Activated CD8-positive, alpha-beta T cell treated with anti-CD3 and anti-CD28 coated beads for 36 hours (primary cell): ENCODE measurements at places on chromosomes 1 and 21.

DNA sequence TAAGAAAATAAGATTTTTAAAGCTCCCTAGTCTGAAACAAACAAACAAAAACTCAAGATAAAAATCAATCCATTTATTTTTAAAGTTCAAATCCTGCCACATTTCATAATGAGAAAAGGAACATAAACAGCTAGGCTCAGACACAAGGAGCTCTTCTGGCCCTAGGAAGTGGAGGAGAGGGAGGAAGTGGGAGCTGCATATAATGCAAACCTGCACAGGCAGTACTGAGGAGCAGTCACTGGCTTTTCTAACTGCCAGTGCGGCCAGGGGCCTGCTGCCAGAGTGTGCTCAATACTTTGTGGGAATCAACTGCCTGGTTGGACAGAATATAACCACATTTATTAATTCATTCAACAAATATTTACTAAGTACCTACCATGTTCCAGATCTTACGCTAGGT is 139.8 kb upstream of the SPATA6 start:
- no peaks in the 10 kb centered on the region for H3K36me3 ChIP-seq
- no peaks in the 10 kb centered on the region for H3K4me1 ChIP-seq
- DNase-seq = no peak
- no peak overlapping the region for H3K27ac ChIP-seq
- H3K4me3 ChIP-seq = no peak overlapping the region
- H3K27me3 ChIP-seq = peaks cover 5% of the 10 kb centered on the region

GRCh38 chr1:77489910-77490309 is 192.5 kb downstream of the ZZZ3 start:
- H3K4me3 ChIP-seq = no peak overlapping the region
- no peaks in the 10 kb centered on the region for H3K36me3 ChIP-seq
- no peaks in the 10 kb centered on the region for H3K27me3 ChIP-seq
- no peaks in the 10 kb centered on the region for H3K4me1 ChIP-seq

GRCh38 chr1:20511518-20512428 is 3.8 kb upstream of the MUL1 start:
- H3K4me3 ChIP-seq = no peak overlapping the region
- H3K36me3 ChIP-seq = peaks cover 3% of the 10 kb centered on the region
- no peak overlapping the region for H3K27ac ChIP-seq
- DNase-seq = no peak

DNA sequence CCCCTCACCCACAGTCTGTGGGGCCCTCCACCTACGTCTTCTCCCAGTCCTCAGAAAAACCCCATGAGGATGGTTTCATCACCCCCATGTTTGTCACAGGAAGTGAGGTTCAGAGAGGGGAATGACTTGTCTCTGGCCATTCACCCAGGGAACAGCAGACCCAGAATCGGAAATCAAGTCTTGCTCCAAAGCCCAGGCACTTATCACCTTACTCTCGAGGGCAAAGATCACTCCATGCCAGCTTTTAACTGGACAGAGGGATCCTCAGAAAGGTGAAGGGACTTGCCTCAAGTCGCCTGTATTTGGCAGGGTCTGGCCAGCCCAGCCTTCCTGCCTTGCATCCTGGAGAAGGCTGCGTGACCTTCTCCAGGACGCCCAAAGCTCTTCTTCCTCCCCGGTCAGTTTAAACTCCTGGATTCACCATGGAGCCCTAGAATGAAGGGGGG is 57.9 kb upstream of the SSBP3 start:
- H3K27me3 ChIP-seq = no peaks in the 10 kb centered on the region
- H3K27ac ChIP-seq = peak overlapping the region; percentile 79
- no peaks in the 10 kb centered on the region for H3K36me3 ChIP-seq
- DNase-seq = peak; percentile 61
- peaks cover 45% of the 10 kb centered on the region for H3K4me1 ChIP-seq
- peak overlapping the region; percentile 13 for H3K4me3 ChIP-seq

DNA sequence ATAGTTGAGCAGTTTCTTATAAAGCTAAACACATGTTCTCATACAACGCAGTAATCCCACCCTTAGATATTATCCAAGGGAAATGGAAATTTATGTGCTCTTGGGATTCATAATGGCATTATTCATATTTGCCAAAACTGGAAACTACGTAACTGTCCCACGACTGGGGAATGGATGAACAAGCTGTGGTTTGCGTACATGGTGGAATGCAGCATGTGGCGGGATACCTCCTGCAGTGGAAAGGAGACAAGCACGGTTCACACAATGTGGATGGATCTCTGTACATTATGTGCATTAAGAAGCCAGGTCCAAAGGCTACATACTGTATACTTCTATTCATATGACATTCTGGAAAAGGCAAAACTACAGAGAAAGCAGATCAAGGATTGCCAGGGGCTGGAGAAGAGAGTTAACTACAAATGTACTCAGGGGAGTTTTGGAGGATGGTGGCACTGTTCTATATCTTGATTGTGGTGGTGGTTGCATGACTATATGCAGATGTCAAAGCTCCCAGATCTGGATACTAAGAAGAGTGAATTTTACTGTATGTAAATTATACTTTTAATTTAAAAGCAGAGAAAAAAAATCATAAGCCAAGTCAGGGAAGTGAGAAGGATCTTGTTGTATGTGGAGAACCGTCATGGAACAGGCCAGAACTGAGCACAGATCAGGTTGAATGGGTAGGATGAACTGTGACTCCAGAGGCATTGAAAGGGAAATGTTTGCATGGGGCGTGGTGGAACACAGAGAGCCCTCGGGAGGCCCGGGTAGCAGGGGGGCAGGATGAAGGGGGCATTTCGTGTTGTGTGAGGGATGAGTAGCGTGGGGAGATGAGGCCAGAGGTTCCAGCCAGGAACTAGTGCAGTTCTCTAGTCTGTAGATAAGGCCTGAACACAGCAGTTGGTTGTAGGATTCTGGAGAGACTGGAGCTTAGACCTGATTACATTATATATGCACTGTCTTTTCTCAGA is 90.7 kb downstream of the GALNT2 start:
- H3K27me3 ChIP-seq = no peaks in the 10 kb centered on the region
- H3K36me3 ChIP-seq = peaks cover 2% of the 10 kb centered on the region
- H3K4me3 ChIP-seq = no peak overlapping the region
- peaks cover 42% of the 10 kb centered on the region for H3K4me1 ChIP-seq
- H3K27ac ChIP-seq = no peak overlapping the region
- no peak for DNase-seq

DNA sequence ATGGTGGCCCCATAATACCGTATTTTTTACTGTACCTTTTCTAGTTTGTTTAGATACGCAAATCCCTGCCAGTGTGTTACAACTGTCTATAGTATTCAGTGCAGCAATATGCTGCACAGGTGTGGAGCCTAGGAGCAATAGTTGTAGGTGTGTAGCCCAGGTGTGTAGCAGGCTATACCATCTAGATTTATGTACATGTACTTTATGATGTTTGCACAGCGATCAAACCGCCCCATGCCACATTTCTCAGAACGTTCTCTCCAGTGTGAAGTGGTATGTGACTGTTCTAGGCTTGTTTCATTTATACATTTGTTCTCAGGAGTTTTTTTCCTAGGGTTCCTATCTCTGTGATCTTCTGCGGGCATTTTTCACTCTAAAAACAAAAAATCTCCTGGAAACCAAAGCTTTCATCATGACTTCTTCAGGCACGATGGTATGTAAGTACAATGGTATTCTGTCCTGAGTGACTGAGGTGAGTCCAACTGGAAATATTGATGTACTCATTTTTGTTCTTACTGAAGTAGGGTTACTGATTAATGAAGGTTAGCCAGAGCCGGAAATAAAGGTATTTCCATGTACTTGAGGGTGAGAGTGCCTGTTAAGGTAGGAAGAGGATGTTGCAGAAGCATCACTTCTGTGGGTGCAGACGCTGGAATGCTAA is 153.0 kb downstream of the GABPA start:
- H3K4me1 ChIP-seq = no peaks in the 10 kb centered on the region
- H3K36me3 ChIP-seq = peaks cover 7% of the 10 kb centered on the region
- H3K27me3 ChIP-seq = no peaks in the 10 kb centered on the region
- no peak overlapping the region for H3K4me3 ChIP-seq
- DNase-seq = no peak
- no peak overlapping the region for H3K27ac ChIP-seq

DNA sequence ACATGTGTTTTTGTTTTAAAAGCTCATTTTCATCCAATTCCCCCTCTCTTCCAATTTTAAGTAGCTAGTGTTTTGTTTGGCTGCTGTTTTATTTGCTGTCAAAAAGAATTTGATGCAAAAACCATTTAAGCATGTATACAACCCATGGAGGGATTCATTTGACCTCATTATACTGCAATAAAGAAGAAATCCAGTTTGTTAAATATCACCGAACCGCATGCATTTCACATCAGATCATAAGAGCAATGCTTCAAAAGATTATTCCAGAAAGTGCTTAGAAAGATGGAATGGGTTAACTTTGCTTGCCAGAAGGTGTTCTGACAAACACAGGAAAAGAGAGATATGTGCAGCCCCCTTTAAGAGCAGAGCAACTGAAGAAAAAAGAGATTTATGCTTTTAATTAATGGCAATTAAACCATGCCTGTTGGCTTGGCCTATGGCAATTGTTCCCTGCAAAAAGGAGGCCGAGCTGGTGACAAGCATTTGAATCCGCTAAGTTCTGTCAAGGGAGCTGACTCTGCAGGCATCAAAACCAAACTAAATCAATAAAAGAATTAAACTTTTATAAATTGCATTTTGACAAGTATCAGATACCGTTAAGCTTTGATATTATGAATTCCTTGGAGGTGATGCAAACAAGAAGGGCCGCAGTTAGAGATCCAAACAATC is 14.4 kb upstream of the BARHL2 start:
- H3K36me3 ChIP-seq = peaks cover 3% of the 10 kb centered on the region
- no peak overlapping the region for H3K27ac ChIP-seq
- H3K4me1 ChIP-seq = peaks cover 26% of the 10 kb centered on the region
- H3K27me3 ChIP-seq = peaks cover 72% of the 10 kb centered on the region
- H3K4me3 ChIP-seq = no peak overlapping the region
- DNase-seq = no peak

DNA sequence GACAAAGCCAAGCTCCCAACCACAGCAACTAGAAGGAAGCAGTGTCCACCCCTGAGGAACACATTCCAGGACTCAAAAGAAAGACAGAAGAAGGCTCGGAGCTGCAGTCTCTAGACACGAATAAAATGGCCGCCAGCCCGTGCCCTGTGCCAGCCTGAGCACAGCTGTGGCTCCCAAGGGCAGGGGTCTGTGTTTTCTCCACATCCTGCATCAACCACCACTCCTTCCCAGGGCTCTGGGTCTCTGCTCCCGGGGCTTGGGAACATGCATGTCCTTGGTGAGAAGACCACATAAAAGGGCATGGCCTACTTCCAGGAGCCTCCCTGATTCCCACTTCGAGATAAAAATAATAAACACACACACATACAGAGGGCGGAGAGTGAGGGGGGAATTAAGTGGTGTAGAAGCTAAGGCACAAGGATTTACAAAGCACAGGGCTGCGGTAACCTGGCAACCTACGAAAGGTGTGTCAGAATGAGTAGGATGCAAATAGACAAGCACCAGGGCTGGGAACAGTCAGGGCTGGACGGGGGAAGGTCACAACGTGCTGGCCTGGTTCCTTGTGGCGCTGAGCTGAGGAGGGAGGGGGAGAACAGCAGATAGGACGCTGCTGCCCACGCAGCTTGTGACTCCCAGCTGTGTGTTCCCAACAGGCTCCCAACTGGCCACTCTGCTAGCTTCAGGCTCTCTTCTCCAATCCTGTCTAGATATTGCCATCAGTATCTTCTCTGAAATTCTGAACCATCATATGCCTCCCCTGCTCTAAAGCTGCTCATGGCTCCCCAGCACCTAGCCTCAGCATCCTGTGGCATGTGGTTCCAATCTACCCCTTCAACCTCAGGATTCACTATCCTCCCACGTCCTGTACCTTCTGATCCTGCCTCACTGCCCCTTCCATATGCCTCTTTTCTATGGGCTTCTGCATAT is 72.5 kb downstream of the CD34 start:
- H3K4me1 ChIP-seq = peaks cover 72% of the 10 kb centered on the region
- peak overlapping the region; percentile 73 for H3K27ac ChIP-seq
- H3K36me3 ChIP-seq = peaks cover 38% of the 10 kb centered on the region
- no peak overlapping the region for H3K4me3 ChIP-seq
- no peak for DNase-seq
